ENCODE measurements at places on chromosomes 4 and X.
A peak's percentile ranks its signal among the peaks of the same experiment; 100 is the strongest.

DNA sequence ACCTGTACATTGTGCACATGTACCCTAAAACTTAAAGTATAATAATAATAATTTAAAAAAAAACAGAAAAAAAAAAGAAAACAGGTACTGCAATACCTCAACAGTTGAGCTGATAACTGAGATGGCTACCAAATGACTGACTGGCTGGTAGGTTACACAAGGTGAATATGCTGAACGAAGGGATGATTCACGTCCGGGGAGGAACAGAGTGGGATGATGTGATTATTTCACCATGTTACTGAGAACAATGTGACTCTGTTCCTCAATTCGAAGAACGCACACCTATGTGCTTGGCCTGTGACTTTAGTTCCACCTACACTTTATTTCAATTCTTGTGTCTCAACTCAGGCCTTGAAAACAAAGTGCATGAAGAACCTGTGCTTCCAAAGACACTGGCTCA is 111.7 kb downstream of the CXXC4 start:
- no peak for DNase-seq

DNA sequence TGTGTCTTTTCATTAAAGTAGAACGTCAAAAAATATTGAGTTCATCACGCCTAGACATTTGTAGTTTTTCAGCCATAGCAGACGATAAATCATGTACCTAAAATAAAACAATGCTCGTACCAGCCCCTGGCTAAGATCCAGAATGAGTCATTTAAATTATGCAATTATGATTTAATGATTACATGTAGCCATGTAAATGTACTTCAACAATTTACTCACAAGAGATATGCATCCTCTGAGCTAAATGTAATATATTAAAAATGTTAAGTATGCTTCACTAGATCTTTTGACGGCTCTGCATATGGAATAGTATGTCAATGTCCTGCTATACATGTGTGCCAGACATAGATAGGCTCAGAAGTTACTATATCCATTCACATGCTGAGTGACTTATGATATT is 1077.8 kb downstream of the ARAP2 start:
- DNase-seq = no peak

DNA sequence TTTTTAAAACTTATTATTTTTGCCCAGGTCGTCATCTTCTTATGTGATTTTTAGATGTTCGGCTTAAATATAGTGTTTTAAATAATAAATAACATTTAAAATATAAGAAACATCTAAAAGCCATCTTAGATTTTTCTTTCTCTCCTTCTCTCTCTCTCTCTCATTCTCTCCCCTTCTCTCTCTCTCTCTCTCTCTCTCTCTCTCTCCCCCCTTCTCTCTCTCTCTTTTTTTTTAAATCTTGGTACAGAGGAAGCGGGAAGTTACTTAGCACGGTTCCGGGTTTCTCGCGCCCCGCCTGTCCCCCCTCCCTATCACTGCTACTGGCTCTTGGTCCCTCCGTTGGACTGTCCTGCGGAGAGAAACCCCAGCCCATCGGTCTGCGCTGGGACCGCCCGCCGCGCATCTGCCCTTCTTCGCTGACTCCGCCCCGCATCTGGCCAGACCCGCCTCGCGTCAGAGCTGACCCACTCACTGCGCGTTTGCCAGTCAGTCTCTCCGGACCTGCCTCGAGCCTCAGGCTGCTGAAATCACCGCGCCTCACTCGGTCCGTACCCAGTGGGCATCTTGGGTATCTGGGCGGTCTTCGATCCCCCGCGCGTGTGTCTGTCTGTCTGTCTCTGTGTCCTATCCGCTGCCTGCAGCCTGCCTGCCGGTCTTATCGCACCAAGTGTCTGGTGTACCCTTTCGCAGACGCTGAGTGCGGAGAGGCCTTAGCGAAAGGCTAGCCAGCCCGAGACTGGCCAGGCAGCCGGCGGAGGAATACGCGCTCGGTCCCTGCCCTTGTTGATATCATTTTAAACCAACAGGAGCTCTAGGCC is at the start of gene PABPC5:
Gene PABPC5 (plus strand): TSS at position 489 of the 818 bp plus-strand sequence. CDS start 739 bp downstream, outside the sequence.
- no peak for DNase-seq

DNA sequence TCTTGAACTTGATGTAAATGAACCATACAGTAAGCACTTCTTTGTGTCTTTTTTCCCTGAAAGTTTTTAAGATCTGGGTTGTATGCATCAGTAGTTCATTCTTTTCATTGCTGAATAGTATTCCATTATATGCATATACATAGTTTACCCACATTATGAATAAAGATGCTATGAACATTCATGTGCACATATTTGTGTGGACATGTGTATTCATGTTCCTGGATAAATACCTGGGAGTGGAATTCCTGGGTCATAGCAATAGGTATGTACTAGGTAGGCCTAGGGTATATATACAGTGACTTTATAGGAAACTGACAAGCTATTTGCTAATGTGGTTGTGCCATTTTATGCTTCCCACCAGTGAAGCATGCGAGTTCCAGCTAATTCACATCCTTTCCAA is 215.9 kb downstream of the NR3C2 start:
- no peak for DNase-seq

DNA sequence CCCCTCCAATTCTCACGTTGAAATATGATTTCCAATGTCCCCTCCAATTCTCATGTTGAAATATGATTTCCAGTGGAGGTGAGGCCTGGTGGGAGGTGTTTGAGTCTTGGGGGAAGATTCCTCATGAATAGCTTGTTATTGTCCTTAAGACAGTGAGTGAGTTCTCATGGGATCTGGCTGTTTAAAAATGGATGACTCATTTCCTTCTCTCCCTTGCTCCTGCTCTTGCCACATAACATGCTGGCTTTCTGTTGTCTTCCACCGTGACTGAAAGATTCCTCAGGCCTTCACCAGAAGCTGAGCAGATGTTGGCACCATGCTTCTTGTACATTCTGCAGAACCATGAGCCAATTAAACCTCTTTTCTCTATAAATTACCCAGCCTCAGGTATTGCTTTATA is 346.8 kb upstream of the TECRL start:
- no peak for DNase-seq

DNA sequence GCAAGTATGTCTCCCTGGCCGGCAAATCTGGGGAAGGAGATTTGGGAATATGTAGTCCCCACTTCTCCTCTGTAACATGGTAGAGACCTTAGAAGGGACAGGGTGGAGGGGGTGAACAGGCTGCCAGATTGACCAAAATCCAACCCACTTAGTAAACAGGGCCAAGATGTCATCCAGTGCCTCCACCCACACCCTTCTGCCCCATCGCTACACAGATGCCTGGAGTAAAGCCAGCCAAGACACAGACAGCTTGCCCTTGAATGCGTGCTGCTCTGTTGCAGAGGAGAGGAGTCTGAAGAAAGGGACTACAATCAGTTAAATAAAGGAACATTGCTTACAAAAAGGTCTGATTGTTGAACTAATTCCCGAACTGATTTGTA is 160.1 kb upstream of the LDB2 start:
- DNase-seq = no peak

GRCh38 chr4:65893957-65894755 is 223.9 kb upstream of the EPHA5 start:
- no peak for DNase-seq

- no peak for DNase-seq
These were observed 152.8 kb downstream of the RASL11B start for GRCh38 chr4:53014881-53015280.

GRCh38 chr4:73573794-73574528 is 46.3 kb downstream of the RASSF6 start:
- DNase-seq = no peak

GRCh38 chr4:987624-988513 is 1.0 kb downstream of the IDUA start:
- DNase-seq = no peak

DNA sequence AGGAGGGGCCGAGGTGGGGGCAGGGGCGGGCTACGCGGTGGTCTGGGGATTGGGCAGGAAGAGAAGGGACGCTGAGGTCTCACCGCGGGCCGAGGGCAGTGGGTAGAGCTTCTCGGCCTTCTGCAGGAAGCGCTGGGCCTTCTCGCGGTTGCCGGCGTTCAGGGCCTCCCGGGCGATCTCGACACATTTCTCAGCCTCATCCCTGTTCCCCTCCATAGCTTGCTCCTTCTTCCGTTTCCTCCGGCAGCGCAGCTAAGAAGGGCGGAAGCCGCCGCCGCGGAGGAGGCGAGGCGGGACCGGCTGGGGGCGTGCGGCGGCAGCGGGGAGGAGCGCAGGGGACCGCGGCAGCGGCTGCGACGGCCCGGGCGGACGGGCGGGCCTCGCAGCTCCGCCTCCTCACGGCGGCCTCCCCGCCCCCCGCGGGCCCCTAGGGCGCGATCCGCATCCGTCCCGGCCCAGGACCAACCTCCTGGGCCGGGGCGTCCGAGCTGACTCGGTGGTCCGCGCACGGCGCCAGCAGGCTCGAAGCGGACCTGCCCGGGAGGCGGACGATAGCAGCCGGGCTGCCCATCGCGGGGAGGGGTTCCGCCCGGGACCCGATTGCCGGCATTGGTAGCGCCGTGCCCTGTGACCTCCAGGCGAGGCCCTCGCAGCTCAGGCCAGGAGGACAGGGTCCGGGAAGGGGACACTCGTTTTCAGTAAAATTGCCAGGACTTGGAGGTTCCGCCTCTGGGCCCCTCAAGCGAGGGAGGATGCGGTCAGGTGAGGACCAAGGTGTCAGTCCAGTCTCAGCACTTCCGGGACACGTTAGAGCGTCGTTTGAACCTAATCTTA is at the start of gene DNAJB14:
Gene DNAJB14 (minus strand): TSS at position 263 of the 834 bp plus-strand sequence. CDS start 47 bp downstream, at position 216.
- peak; percentile 81 for DNase-seq

DNA sequence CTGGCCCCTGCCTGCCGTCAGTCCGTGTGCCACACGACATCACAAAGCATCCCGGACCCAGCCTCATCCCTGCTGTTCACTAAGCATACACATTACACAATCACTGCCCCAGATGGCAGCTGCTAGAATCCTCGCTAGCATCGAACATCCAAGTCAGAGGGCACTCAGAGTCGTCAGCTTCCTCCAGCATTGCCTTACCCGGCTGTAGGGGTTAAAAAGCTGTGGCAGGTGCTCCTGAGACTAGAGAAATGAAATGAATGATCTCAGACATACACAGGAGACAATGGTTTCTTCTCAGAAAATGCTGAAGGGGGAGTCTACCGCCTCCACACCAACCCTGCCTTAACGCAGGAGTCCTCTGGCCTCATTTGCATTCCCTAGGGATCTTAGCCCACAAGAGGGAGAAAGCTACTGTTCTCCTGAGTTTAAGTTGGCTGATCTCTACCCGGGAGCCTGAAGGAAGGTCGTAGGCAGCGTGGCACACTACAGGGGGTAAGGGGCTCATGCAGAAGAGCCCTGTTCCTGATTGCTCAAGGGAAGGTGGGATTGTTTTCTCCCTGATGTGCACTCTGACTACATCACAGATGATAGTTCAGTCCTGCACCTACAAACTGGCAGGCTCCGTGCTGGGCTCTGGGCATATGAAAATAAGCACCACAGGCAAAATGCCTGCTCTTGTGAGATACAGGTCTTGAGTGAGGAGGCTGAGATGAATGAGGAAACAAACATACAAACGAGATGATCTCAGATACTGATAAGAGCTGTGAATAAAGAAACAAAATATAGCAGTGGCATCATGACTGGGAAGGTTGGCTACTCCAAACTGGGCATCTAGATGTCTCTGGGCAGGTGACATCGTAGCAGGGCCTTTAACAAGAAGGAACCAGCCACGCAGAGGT is 2.6 kb upstream of the KIAA0232 start:
- DNase-seq = no peak

DNA sequence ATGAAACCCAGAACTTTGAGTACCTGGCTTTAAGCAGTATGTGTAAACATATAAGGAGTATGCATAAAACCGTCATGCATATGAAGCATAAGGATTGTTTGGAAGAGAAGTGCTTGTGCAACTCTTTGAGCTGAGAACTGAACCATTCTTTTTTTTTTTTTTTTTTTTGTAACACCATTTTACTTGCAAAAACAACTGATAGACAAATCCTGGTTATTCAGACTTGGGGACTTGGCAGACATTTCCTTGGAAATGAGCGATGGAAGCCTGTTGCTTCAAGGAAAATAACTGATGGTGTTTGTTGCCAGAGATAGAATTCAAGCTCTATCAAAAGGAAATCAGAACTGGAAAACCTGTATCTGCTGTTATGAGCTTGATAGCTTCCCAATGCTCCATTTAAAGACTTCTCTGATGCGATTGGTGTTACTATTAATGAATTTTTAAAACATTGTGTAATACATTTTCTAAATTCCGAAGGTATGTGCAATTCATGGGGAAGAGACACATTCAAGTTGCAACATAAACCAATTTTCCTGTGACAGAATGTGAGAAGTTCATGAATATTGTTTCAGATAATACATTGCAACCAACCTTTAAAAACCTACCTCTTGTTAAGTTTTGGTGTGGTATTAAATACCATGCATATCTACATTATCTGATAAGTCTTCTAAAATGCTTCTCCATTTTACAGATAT is 47.0 kb upstream of the FAT1 start:
- no peak for DNase-seq

- DNase-seq = no peak
These were observed 13.8 kb downstream of the GALNT7 start for GRCh38 chr4:173182403-173182802.

DNA sequence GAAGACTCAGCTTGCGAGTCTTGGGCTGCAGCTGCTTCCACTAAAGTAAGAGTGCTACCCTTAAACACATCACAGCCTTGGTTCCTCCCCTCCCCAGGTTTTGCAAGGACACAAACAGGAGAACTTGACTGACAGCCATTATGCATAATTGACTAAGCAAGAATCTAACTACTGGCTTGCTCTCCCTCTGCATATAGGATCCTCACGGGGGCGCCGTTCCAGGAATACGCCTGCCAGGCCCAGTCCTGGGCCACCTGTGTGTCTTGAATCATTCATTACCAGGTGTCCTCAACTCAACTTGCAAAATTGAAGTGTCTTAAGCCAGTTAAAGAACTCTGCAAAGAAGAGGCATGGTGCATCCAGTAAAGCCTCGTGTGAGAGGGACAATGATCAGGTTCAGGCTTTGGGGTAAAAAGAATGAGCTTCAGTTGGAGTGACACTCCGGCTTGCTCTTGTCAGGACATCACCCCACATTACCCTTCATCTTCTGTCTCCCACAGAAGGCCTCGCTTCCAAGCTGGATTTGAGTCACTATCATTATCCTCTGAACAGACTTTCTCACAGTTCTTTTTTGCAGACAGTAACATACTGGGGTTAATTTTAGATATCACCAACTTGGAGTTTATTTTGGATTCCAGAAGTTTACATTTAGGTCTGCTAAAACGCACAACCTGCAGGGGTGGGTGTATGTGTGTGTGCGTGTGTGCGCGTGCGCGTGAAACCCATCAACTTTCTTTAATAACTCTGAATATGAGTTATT is 273.5 kb upstream of the HS3ST1 start:
- DNase-seq = no peak

GRCh38 chr4:97457253-97457652 is 686.0 kb downstream of the STPG2 start:
- DNase-seq = no peak

DNA sequence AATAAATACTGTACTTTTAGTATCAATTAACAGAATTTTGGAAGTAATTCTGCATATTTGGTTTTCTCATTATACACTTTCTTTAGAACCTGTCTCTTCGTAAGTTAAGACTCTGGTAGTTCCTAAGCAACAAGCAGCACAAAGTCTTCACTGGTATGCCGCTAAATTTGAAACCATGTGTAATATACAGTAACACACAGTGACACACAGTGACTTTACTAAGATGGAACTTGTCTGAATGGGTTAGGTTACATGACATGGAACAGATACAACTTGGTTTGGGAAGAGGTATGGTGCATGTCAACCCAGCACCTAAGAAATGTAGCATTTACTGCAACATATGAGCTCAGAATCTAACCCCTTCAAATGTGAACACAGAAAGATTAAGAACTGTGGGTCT is 83.5 kb upstream of the PRSS48 start:
- no peak for DNase-seq

- DNase-seq = no peak
These were observed 34.9 kb downstream of the DRD5 start for GRCh38 chr4:9816285-9816684.

All from activated naive CD4-positive, alpha-beta T cell treated with anti-CD3 and anti-CD28 coated beads, Interleukin-2, amount 50 U/mL, for 72 hours (primary cell).